ENCODE measurements at places on chromosomes 3 and 15. TPM values are rescaled to one million over a fixed set of nuclear protein-coding genes. Genes with fewer than 3 reads are reported as not detected.

Gene ADPRH
- 2.7 TPM for polyA plus RNA-seq

Gene KIF23
- 13.0 TPM for polyA plus RNA-seq

Gene FETUB
- polyA plus RNA-seq = not detected

DNA sequence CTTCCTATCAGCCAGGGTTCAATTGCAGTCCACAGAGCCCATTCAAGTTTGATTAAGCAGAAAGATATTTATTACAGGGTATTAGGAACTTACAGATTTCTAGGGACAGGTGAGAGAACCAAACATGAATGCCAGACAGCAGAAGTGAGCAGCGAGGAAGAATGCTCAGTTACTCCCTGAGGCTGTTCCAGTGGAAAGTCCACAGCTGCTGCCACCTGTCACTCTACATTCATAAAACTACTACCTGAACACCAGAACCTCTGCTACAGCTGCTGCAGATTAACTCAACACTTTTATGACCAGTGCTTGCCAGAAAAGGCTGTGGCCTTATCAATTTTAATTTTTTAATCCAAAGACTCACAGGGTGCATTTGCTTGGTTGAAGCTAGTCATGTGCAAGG lies 325.4 kb upstream of the ONECUT1 start:
- DNase-seq = no peak

Gene ZBBX
- 10.1 TPM for polyA plus RNA-seq

- DNase-seq = no peak
These were observed 117.7 kb downstream of the GOLIM4 start for GRCh38 chr3:167978071-167978470.

Gene ATP2B2
- polyA plus RNA-seq = 81.8 TPM

Gene SLC28A1
- polyA plus RNA-seq = 0.13 TPM

- no peak for DNase-seq
These were observed 170.9 kb downstream of the UNC13C start for GRCh38 chr15:54149115-54149531.

DNA sequence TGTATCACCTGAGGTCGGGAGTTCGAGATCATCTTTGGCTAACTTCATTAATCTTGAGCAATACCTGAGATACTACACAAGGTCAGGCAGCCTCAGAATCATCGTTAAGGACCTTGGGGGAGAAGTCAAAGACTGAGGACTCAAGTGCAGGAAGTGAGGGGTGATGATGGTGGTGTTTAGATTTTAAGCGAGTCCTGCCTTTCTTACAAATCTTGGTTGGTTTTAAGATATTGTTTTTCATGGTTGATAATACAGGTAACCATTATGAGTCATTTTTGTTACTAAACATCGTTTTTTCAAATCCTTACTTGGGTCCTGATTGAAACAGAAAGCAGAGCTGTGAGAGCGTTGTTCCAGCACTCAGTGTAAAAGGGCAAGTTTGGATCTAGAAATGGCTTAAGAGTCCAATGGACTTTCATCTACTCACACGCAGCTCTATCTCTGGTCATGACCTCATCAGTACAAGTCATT lies 4.1 kb downstream of the RASGRP1 start:
- no peak for DNase-seq

Gene LHFPL4
- polyA plus RNA-seq = 33.3 TPM

Gene TTC21A
- 23.9 TPM for polyA plus RNA-seq

GRCh38 chr15:100517846-100518245 lies 10.9 kb downstream of the CERS3 start:
- no peak for DNase-seq

DNA sequence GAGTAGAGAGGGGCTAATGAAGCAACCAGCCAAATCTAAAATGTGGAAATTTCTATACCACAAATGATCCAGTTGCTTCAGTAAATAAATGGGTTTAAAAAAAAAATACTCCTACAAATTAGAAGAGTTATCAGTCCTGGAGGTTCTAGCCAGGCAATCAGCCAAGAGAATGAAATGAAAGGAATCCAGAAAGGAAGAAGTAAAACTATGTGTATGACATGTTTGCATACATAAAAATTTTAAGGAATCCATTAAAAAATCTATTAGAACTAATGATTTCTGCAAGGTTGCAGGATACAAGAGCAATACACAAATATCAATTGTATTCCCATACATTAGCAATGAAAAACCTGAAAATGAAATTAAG lies 9.6 kb downstream of the MESP2 start:
- no peak for DNase-seq

Gene CCDC39
- 7.2 TPM for polyA plus RNA-seq

GRCh38 chr15:66966256-66966655 lies 99.1 kb upstream of the SMAD3 start:
- DNase-seq = no peak

- no peak for DNase-seq
These were observed 68.9 kb downstream of the FOXP1 start for GRCh38 chr3:71514621-71515020.

GRCh38 chr3:135453326-135453725 lies 512.2 kb upstream of the PPP2R3A start:
- DNase-seq = no peak

DNA sequence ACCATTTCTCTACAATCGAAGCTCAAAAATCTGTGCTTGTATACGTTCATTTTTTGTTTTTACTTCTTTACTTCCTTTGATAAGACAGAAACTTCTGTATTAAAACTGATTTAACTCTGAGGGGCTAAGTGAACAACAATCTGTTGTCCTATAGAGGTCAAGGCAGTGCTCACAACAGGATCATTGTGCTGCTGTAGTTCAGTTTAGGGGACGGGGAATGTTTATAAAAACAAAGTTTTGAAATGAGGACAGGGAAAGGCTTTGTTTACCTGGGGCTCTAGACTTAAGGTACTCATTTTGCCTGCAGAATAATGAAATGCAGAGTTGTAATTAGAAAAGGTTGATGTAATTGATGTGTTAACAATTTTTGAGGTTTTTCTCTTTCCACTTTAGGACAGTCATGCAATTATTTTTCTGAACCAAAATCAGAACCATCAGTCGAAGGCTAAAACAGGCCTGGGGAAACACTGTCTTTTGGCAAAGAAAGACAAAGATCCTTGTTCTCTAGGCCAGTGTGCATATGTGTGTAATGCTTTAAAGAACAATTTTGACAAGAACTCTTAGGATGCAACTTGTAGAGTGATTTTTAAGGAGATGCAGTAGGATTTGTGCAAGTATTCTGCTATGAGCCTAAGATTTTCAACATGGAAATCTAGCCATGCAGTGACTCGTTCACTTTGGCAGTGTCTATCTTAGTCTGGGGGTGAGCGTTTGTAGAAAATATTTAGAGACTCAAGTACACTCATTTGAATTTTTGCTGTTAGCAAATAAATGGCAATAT lies 165.2 kb downstream of the PGPEP1L start:
- DNase-seq = no peak

DNA sequence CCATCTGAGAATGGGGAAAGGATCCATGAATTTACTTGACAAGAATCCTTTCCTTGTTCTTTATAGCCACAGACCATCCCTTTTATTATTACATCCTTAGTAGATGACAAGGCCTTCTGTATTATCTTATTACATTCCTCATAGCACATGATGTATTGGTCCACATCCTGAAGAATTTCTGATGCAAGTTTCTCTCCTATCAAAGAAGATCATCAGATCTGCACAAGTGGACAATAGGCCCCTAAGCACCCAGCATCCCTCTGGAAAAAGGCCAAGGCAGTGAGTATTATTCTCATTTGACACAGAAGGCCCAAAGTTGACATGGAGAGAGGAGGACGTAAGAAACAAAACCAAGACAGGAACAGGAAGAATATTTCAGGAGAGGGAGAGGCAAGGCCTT lies 31.4 kb downstream of the MYL3 start:
- DNase-seq = no peak

GRCh38 chr3:122932251-122932967 lies 95.2 kb downstream of the SEMA5B start:
- no peak for DNase-seq

DNA sequence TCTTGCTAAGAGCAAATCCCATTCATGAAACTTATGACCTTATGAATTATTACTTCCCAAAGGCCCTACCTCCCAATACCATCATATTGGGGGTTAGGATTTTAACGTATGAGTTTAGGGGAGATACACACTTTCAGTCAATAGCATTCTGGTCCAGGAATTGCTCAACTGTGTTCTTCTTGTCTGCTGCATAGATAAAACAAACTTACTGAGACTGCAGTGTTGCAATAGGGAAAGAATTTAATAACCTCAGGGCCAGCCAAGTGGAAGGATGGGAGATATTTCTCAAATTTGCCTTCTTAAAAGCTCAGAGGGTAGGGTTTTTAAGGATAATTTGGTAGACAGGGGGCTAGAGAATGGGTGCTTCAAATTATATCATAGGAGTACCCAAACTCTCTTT lies 625.8 kb downstream of the OTOL1 start:
- no peak for DNase-seq

Gene PEX11A
- polyA plus RNA-seq = 14.7 TPM

- DNase-seq = no peak
These were observed 119.8 kb downstream of the THRB start for GRCh38 chr3:24374801-24375200.

DNA sequence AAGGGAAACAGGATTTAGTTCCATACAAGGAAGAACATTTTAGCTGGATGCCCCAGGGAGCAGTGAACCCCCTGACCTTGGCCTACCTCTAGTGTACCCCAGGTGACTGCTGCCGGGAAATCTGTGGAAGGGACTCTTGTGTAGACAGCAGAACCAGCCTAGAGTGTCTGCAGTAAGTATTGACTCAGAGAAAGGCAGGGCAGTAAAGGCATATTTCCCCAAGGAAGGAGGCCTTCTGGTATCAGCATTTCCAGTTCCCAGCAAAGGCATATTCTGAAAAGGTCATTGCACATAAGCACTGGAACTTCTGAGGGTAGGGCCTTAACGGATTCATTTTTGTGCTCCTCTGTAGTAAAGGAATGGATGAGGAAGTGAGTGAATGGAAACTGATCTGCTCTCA lies 246.2 kb downstream of the FAM43A start:
- no peak for DNase-seq

DNA sequence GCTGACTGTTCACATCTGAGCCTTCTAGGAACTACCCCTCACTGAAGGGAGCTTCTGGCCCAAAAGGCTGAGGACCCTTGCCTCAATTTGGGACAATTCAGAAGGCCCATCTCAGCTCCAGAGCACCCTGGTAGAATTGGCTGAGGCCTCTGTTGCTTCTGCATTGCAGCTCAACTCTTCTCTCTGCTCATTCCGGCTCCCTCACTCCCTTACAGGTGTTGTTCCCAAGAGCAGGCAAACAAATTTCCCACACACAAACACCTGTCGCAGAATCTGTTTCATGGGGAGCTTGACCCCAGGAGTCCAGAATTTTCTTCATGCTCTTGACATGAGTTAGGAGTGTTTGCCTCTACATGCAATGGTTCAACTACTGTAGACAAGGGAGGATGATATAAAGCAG lies 78.7 kb downstream of the CRYGS start:
- DNase-seq = no peak

DNA sequence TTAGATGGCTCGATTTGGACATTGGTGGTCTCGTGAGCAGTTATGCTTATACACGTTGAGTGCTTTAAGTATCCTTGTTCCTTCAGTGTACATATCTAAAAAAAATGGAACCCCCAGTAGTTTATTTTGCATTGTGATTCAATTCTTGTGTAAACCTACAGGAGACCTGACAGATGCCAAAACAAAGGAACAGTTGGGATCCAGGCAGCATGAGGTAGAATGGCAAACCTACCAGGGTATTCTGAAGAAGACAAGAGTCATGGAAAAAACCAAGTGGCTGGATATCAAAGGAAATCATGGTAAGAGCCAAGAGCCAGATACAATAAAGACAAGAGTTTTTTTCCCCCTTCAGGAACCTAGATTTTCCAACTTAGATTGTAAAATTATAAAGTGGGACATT lies 2.0 kb downstream of the TMEM62 start:
- DNase-seq = no peak

- DNase-seq = no peak
These were observed 1051.9 kb downstream of the FHIT start for GRCh38 chr3:60199306-60199705.

GRCh38 chr3:185272033-185272432 lies 18.2 kb upstream of the EHHADH start:
- no peak for DNase-seq

Gene GOLGA8G
- 0.21 TPM for polyA plus RNA-seq

GRCh38 chr15:51121118-51121517 lies 26.4 kb upstream of the TNFAIP8L3 start:
- DNase-seq = no peak

GRCh38 chr15:76904461-76905012 lies 603 bp downstream of the SCAPER start:
- DNase-seq = peak; percentile 26

Gene HDAC11
- 39.8 TPM for polyA plus RNA-seq

GRCh38 chr3:118593277-118593670 lies 441.4 kb downstream of the IGSF11 start:
- no peak for DNase-seq

GRCh38 chr3:13713396-13713795 lies 164.5 kb downstream of the FBLN2 start:
- no peak for DNase-seq

Gene CCR5
- 0.48 TPM for polyA plus RNA-seq

DNA sequence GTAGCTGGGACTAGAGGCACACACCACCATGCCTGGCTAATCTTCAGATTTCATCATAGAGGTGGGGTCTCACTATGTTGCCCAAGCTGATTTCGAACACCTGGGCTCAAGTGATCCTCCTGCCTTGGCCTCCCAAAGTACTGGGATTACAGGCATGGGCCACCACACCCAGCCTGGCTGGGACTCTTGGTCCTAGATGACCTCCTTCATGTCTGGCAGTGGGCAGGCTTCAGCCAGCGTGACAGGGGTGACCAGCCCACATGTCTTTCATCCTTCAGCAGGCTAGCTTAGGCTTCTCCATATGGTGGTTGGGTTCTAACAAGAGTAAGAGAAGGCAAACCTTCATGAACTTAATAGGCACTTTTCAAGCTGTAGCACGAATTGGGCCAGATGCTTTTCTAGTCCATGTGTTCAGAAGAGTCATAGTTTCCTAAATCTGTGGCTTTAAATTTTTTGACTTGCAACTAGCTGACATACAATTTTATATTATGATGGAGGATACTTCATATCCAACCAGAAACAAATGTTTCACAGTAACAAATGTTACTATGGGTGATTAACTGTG lies 7.6 kb downstream of the GPD1L start:
- no peak for DNase-seq

GRCh38 chr15:46879032-46879770 lies 838.1 kb upstream of the SEMA6D start:
- DNase-seq = no peak

DNA sequence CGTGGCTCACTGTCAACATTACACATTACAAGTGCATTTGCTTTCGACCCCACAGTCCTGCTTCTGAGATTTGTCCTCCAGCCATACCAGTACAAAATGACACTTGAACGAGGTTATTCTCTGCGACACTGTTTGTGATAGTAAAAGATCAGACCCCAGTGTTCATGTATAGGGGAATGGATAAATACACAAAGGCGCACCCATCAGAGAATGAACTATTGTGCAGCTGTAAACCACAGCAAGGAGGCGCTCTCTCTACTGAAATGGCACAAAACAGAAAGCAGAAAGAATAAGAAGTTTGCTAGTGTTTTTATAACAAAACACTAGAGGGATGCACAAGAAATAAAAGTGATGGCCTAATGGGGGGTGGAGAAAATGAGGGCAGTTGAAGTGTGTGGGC lies 4.9 kb upstream of the CHSY1 start:
- DNase-seq = no peak

Gene AHSG
- 0.27 TPM for polyA plus RNA-seq

All from spinal cord (tissue), 10 donors.